Prostate gland (tissue), 2 donors: ENCODE measurements at places on chromosomes 2 and 18. TPM values are rescaled to one million over a fixed set of nuclear protein-coding genes. Genes with fewer than 3 reads are reported as not detected.
A peak's percentile ranks its signal among the peaks of the same experiment; 100 is the strongest.

The CABLES1 gene
- 3.9 TPM for total RNA-seq

GRCh38 chr2:173747035-173747434, 218.1 kb downstream of the SP3 start:
- no peak overlapping the region for H3K4me3 ChIP-seq
- H3K27me3 ChIP-seq, result no peaks in the 10 kb centered on the region
- DNase-seq, result no peak
- no peaks in the 10 kb centered on the region for H3K36me3 ChIP-seq
- no peaks in the 10 kb centered on the region for H3K4me1 ChIP-seq

The NEURL3 gene
- 8.9 TPM for total RNA-seq

DNA sequence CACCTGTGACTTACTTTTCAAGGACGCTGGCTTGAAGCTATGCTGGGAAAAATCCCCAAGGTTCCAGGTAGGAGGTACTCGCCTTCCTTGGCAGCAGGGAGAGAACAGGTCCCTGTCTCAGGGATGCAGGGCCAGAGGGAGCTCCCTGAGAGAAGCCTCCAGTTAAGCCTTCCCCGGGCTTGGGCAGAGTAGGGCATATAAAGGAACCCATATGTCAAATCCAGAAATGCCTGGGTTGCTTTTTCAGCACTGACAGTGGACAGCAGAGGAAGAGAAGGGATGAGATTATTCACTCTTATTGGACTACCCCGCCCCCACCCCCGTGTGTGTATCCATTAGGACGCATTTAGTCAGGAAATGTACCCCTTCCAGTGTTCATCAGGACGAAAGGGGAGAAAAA, 89.3 kb upstream of the TEX51 start:
- no peaks in the 10 kb centered on the region for H3K27me3 ChIP-seq
- no peaks in the 10 kb centered on the region for H3K36me3 ChIP-seq
- H3K4me1 ChIP-seq, result no peaks in the 10 kb centered on the region
- H3K27ac ChIP-seq, result no peak overlapping the region
- H3K4me3 ChIP-seq, result no peak overlapping the region
- DNase-seq, result no peak

The KLHL30 gene
- total RNA-seq, result 1.9 TPM

GRCh38 chr2:201433394-201433995, 17.8 kb downstream of the TRAK2 start:
- H3K4me3 ChIP-seq, result no peak overlapping the region
- DNase-seq, result no peak
- no peaks in the 10 kb centered on the region for H3K27me3 ChIP-seq
- no peak overlapping the region for H3K27ac ChIP-seq

The NFU1 gene
- total RNA-seq, result 42.0 TPM

- H3K27me3 ChIP-seq, result no peaks in the 10 kb centered on the region
- no peaks in the 10 kb centered on the region for H3K36me3 ChIP-seq
- no peak overlapping the region for H3K4me3 ChIP-seq
- no peaks in the 10 kb centered on the region for H3K4me1 ChIP-seq
- DNase-seq, result no peak
Observed at GRCh38 chr2:127160676-127161075, 53.7 kb upstream of the BIN1 start.

GRCh38 chr18:3631887-3632286, 181.9 kb downstream of the TGIF1 start:
- no peaks in the 10 kb centered on the region for H3K36me3 ChIP-seq
- no peak for DNase-seq
- H3K27me3 ChIP-seq, result no peaks in the 10 kb centered on the region
- H3K4me1 ChIP-seq, result no peaks in the 10 kb centered on the region
- no peak overlapping the region for H3K4me3 ChIP-seq

The SNORC gene
- 1.7 TPM for total RNA-seq

The RIT2 gene
- total RNA-seq, result not detected

- DNase-seq, result no peak
- no peak overlapping the region for H3K27ac ChIP-seq
- no peak overlapping the region for H3K4me3 ChIP-seq
- H3K36me3 ChIP-seq, result no peaks in the 10 kb centered on the region
- H3K27me3 ChIP-seq, result no peaks in the 10 kb centered on the region
Observed at GRCh38 chr2:71558300-71559051, 105.1 kb downstream of the DYSF start.

- no peaks in the 10 kb centered on the region for H3K27me3 ChIP-seq
- no peaks in the 10 kb centered on the region for H3K4me1 ChIP-seq
- no peak for DNase-seq
- H3K4me3 ChIP-seq, result no peak overlapping the region
Observed at GRCh38 chr2:7837237-7837760, 844.6 kb upstream of the ID2 start.

GRCh38 chr2:48343571-48344440, 186.1 kb upstream of the STON1 start:
- no peaks in the 10 kb centered on the region for H3K36me3 ChIP-seq
- H3K27ac ChIP-seq, result peak overlapping the region; percentile 18
- no peaks in the 10 kb centered on the region for H3K27me3 ChIP-seq
- peak overlapping the region; percentile 12 for H3K4me3 ChIP-seq

The IL36B gene
- not detected for total RNA-seq

DNA sequence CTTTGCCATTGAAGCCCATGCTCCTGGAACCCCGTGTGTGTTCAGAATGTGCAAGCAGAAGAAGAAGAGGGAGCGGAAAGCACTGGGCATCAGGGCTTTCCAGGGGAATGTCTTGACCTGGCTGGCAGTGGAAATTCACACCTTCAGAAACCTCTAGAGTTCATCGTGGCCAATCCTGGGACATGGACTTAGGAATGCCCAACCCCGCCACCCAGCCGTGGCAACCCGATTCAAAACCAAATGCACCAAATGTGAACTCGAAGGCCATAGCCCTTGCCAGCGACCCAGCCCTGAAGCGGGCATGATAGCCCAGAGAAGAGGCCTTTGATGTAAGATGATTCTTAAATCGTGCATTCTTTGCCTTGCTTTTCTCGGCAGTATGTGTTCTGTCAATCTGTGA, 69.4 kb downstream of the ADI1 start:
- H3K4me1 ChIP-seq, result no peaks in the 10 kb centered on the region
- H3K36me3 ChIP-seq, result peaks cover 6% of the 10 kb centered on the region
- H3K27me3 ChIP-seq, result no peaks in the 10 kb centered on the region
- DNase-seq, result no peak

The CAPN14 gene
- 0.80 TPM for total RNA-seq

The FBXO48 gene
- 0.85 TPM for total RNA-seq

GRCh38 chr18:37964885-37965571, 399.4 kb upstream of the CELF4 start:
- H3K4me1 ChIP-seq, result no peaks in the 10 kb centered on the region
- no peaks in the 10 kb centered on the region for H3K36me3 ChIP-seq
- no peak overlapping the region for H3K4me3 ChIP-seq
- H3K27me3 ChIP-seq, result no peaks in the 10 kb centered on the region
- no peak overlapping the region for H3K27ac ChIP-seq
- DNase-seq, result no peak

- no peak for DNase-seq
- no peaks in the 10 kb centered on the region for H3K4me1 ChIP-seq
- no peak overlapping the region for H3K4me3 ChIP-seq
- no peaks in the 10 kb centered on the region for H3K27me3 ChIP-seq
Observed at GRCh38 chr2:19256121-19256601, 102.3 kb downstream of the OSR1 start.

DNA sequence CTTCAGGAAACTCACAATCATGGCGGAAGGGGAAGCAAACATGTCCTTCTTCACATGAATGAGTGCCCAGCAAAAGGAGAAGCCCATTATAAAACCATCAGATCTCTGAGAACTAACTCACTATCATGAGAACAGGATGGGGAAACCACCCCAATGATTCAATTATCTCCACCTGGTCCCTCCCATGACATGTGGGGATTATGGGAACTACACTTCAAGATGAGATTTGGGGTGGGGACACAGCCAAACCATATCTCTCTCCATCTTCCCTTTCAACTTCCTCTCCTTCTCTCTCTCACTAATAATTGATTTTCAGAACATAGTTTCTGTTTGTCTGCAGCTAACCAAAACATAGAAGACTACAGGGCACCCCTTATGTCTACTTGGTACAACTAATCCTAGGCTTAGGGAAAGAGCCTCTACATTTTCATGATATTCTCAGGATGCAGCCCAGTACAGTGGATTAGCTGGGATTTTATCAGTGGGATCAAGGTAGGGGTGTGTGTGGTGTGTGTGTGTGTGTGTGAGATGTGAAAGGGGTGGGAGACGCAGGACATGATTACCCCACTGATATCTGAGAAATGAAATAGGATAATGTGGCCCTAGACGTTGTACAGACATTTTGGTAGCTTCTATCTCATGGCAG, 2.8 kb upstream of the ATF2 start:
- H3K27ac ChIP-seq, result no peak overlapping the region
- no peak for DNase-seq
- H3K4me1 ChIP-seq, result peaks cover 7% of the 10 kb centered on the region
- no peaks in the 10 kb centered on the region for H3K36me3 ChIP-seq
- H3K4me3 ChIP-seq, result no peak overlapping the region
- no peaks in the 10 kb centered on the region for H3K27me3 ChIP-seq

DNA sequence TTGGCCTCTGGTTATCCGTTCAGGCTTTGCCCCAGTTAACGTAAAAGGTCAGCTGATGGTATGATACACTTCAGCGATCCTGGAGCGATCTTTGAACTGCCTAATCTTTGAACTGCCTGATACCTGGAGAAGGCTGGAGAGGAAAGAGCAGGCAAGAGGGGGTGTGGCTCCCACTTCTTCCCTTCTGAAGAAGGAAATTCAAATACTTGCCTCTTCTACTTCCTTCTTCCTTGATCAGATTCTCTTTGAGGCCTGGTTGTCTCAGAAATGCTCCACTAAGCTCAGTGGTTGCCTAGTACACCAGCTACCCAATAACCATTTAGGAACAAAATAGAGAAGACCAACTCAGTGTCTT, 619 bp downstream of the GALM start:
- no peak for DNase-seq
- no peaks in the 10 kb centered on the region for H3K36me3 ChIP-seq
- H3K4me1 ChIP-seq, result no peaks in the 10 kb centered on the region
- H3K4me3 ChIP-seq, result peak overlapping the region; percentile 30
- peak overlapping the region; percentile 49 for H3K27ac ChIP-seq
- H3K27me3 ChIP-seq, result no peaks in the 10 kb centered on the region

- no peak overlapping the region for H3K4me3 ChIP-seq
- no peak overlapping the region for H3K27ac ChIP-seq
- DNase-seq, result no peak
- no peaks in the 10 kb centered on the region for H3K36me3 ChIP-seq
Observed at GRCh38 chr2:155841442-155841841, 491.1 kb downstream of the NR4A2 start.

GRCh38 chr2:237012577-237013267, 73.0 kb upstream of the COPS8 start:
- H3K36me3 ChIP-seq, result no peaks in the 10 kb centered on the region
- no peak for DNase-seq
- no peak overlapping the region for H3K4me3 ChIP-seq
- no peaks in the 10 kb centered on the region for H3K27me3 ChIP-seq
- H3K4me1 ChIP-seq, result no peaks in the 10 kb centered on the region
- no peak overlapping the region for H3K27ac ChIP-seq

The METAP1D gene
- total RNA-seq, result 11.6 TPM

DNA sequence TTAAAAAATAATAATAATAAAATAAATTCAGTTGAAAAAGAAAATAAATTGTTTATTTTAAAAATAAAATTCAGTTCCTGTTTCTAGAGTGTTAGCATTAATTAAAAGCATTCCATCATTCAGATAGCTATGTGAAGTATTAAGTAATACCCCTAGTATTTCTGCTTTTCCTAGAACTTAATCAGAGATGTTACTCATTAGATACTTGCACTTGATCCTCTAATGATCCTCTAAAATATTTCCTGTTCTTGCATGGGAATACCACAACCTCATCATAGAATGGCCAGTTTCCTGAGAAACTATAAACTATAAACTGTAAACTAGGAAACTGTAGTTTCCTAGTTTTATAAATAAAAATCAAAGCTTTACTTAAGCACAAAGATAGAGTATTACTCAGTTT, 11.1 kb upstream of the CNNM3 start:
- no peaks in the 10 kb centered on the region for H3K36me3 ChIP-seq
- H3K27ac ChIP-seq, result no peak overlapping the region
- no peaks in the 10 kb centered on the region for H3K4me1 ChIP-seq
- no peaks in the 10 kb centered on the region for H3K27me3 ChIP-seq

The ANAPC1 gene
- 49.7 TPM for total RNA-seq

The SLC9A4 gene
- total RNA-seq, result not detected

- H3K4me3 ChIP-seq, result peak overlapping the region; percentile 43
- no peak for DNase-seq
- H3K27me3 ChIP-seq, result no peaks in the 10 kb centered on the region
Observed at GRCh38 chr2:71467180-71467815, 13.9 kb downstream of the DYSF start.

The SIX3 gene
- not detected for total RNA-seq

- H3K4me1 ChIP-seq, result no peaks in the 10 kb centered on the region
- no peaks in the 10 kb centered on the region for H3K36me3 ChIP-seq
- no peak for DNase-seq
- H3K27ac ChIP-seq, result no peak overlapping the region
Observed at GRCh38 chr2:20704886-20705285, 37.9 kb downstream of the GDF7 start.
